Spinal cord (tissue), 10 donors: ENCODE measurements at places on chromosomes 5 and 9. TPM values are rescaled to one million over a fixed set of nuclear protein-coding genes. Genes with fewer than 3 reads are reported as not detected.

The CFAP77 gene
- 6.2 TPM for polyA plus RNA-seq

The OBP2B gene
- not detected for polyA plus RNA-seq

GRCh38 chr5:66860199-66860975, 264.2 kb downstream of the MAST4 start:
- H3K4me3 ChIP-seq: no peak overlapping the region
- peaks cover 4% of the 10 kb centered on the region for H3K4me1 ChIP-seq
- DNase-seq: peak; percentile 63
- peaks cover 7% of the 10 kb centered on the region for H3K27me3 ChIP-seq
- H3K27ac ChIP-seq: no peak overlapping the region
- H3K36me3 ChIP-seq: no peaks in the 10 kb centered on the region

DNA sequence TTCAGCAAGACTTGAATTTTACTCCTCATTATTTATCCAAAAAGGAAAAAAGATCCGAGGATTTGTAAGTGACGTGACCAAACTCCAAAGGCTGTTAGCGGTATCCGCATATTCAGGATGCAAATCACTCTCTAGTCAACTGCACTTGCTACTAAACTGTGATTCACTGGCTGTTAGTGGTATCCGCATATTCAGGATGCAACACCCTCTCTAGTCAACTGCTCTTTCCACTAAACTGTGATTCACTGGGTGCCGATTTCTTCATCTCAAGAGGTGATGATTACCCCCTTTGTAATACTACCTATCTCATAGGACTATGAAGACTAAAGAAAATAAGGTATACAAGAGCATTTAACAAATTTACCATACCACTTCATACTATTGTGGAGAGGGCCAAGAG, 5.7 kb downstream of the MAPKAP1 start:
- no peak overlapping the region for H3K27ac ChIP-seq
- no peaks in the 10 kb centered on the region for H3K27me3 ChIP-seq
- H3K4me1 ChIP-seq: no peaks in the 10 kb centered on the region
